CD8-positive, alpha-beta memory T cell (primary cell): ENCODE measurements at places on chromosomes 5 and 9.

DNA sequence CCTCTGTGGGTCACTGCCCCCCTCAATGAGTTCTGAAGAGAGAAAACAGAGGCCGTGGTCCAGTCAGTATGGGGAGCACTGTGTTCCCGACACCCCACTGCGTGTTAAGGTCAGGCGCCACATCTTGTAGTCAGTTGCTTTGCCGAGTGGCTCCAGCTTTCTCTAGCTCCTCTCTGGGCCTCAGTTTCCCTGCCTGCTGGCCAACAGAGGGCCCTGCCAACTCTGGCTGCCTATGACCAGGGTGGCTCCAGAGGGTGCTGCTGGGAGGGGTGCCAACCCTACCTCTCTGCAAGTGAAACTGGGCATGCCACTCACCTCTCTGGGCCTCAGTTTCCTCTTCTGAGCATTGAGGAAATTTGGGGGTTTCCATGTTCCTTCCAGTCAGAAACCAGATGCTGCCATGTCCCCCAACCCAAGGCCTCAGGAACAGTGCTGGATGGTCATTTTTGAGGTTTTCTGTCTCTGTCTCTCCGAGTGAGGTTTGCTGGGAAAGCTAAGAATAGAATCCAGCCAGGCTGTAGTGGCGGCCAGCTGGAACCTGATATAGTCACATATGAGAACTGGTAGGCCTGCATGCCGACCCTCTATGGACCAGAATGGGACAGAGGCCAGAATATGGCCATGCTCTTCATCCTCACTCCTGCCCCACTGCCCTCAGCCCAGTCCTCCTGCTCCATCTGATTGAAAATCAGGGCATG is 132.1 kb downstream of the PHF2 start:
- no peak for DNase-seq

- peak; percentile 27 for DNase-seq
Measured at GRCh38 chr9:127942216-127943010, 4.8 kb upstream of the DPM2 start.

DNA sequence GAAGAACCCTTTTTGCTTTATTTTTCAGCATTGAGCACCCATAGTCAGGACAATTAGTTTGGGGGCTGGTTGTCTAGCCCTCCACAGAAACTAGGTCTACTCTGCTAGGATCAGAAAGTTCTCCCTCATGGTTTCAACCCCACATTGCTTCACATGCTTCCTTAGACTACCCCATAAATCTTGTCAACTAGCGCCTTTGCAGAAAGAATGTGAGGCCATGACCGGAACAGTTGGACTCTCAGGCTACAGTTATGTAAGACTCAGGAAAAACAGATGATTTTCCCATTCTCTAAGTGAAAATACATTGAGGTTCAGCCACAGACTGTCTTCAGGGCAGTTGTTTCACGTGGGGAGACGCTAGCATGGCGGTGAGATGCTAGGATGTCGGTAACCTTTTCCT is 255.6 kb downstream of the NR3C1 start:
- DNase-seq = no peak

- DNase-seq = no peak
Measured at GRCh38 chr5:7844901-7845300, 6.0 kb downstream of the CFAP90 start.

GRCh38 chr9:134589748-134590147 is 51.9 kb upstream of the COL5A1 start:
- no peak for DNase-seq

DNA sequence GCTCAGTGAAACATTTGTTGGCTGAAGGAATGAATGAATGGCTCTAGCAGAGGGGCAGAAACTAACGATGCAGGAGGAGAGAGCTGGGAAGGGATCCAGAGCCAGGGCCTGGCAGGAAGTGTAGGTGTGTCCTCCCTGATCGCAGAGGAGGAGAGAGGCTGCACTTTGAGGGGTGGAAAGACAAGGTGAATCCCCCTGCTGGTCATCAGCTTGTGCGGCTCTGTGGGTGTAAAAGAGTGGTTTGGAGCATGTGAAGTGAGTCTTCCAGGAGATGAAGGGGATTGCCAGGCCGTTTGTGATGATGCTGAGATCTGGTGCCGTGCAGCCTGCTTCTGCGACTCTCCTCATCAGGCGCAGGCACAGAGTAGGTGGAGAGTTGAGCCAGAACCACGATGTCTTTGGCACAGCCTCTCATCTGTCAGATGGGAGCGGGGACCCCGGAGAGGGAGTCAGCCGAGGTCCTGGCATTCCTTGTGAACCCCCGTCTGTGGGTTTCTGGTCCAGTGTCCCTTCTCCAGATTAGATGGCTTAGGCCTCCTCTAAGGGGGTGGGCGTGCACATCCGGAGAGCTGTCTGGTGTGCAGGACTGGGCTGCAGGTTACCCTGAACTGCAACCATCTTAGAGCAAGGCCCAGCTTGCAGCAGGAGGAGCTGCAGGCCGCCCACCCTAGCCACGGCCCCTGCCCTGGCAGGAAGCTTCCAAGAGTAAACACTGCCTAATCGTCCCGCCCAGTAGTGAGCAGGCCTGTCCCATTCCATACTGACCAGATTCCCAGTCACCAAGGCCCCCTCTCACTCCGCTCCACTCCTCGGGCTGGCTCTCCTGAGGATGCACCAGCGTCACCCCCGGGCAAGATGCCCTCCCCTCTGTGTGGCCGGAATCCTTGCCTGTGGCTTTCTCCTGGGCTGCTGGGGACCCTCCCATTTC is at the start of gene ADAMTS13:
TSS of gene ADAMTS13 (plus strand) at position 753 of the 928 bp plus-strand sequence. CDS start at position 830, 77 bp downstream.
- peak; percentile 62 for DNase-seq

- peak; percentile 30 for DNase-seq
Measured at GRCh38 chr5:67156976-67157583, 39.5 kb downstream of the CD180 start.

DNA sequence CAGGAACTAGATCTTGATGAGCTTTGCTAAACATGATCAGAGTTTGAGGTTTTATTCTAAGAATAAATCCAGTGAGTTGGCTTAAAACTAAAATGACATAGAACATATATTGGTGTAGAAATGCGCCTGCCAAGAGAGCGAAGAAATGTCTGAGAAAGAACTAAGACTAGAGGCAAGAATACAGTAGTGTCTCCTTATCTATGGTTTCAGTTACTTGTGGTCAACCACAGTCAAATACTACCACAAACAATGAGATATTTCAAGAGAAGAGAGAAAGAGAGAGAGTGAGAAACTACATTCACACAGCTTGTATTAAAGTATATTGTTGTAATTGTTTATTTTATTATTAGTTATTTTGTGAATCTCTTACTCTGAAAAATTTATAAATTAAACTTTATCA is 254.4 kb upstream of the CDH10 start:
- DNase-seq = no peak

DNA sequence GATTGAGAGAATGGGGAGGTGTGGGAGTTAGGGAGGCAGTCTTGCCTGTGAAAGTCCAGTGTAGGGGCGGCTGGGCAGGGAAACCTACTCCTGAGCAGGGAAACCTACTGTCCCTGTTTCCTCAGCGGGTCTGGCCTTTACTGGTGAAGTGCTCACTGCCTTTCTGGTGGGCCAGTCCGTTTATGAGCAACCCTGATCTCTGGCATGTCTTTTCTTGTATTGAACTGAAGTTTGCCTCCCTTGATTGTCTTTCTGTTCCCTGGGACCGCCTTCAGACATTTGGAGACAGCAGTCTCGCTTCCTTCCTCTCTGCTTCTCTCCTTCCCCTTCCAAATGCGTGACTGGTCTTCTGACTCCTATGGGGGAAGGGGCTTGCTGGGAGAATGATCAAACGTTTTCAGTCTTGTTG is 2.9 kb downstream of the SNX18 start:
- no peak for DNase-seq

DNA sequence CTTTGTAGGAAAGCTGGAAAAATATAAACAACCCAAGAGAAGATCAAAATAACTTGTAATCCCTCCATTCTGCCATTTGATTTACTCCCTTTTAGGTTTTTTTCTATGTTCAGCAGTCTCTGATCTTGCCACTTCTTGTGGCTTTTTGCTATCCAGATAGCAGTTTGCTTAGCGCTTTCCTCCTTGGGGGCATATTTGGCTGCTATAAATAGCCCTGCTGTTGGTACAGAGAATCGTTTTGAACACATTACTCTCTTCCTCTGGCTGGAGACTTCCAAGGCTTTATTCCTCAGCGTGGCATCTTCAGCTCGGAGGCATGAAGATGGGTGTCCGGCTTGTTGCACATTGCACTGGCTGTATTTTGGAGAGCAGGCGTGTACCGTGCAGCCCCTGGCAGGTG is 38.6 kb downstream of the HMCN2 start:
- DNase-seq = no peak

DNA sequence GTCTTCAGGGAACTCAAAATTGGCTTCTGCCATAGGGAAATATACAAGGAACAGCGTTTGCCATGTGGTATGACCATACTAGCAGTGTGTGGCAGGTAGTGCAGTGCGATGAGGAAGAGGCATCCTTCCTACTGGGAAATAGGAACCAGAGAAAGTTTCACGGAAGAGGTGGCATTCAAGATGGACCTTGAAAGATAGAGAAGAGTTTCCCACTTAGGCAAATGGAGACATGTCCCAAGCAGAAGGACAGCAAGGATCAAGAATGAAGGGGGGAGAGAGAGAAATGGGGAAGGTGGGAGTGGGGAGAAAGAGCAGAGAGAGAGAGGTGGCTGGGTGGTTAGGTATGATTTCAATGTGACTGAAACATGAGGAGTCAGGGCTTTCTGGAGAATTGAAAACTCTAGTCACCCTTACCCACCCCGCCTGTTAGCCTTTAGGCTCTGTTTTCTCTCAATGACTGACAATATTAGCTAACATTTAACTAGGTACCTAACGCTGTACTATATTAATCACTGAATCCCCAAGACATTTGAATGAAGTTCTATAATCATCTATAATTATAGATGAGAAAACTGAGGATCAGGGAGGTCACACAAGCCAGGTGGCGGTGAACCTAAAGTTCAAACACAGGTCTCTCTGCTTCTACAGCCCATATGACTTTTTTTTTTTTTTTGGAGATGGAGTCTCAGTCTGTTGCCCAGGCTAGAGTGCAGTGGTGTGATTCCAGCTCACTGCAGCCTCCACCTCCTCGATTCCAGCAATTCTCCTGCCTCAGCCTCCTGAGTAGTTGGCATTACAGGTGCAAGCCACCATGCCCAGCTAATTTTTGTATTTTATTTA is 171.3 kb downstream of the NR3C1 start:
- no peak for DNase-seq

DNA sequence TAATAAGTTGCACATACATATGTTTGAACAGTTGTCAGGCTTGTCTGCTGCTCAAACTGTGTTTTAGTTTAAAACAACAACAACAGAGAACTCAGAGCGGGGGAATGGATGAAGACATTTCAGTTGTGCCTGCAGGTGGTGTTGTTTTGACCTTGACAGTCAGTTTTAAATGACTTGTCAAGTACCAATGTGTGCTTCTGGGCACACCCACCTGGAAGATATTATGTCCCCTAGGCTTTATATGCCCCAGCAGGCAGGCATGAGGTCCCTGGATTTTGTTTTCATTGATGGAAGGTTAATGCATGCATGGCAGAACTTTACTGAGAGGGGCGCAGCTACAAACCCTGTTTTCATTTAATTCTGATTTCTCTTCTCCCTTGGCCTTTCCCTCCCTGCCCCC is 84.6 kb downstream of the AOPEP start:
- no peak for DNase-seq

- DNase-seq = no peak
Measured at GRCh38 chr5:96322217-96322616, 110.8 kb downstream of the PCSK1 start.

GRCh38 chr9:134375011-134375390 is 48.7 kb downstream of the RXRA start:
- DNase-seq = no peak

DNA sequence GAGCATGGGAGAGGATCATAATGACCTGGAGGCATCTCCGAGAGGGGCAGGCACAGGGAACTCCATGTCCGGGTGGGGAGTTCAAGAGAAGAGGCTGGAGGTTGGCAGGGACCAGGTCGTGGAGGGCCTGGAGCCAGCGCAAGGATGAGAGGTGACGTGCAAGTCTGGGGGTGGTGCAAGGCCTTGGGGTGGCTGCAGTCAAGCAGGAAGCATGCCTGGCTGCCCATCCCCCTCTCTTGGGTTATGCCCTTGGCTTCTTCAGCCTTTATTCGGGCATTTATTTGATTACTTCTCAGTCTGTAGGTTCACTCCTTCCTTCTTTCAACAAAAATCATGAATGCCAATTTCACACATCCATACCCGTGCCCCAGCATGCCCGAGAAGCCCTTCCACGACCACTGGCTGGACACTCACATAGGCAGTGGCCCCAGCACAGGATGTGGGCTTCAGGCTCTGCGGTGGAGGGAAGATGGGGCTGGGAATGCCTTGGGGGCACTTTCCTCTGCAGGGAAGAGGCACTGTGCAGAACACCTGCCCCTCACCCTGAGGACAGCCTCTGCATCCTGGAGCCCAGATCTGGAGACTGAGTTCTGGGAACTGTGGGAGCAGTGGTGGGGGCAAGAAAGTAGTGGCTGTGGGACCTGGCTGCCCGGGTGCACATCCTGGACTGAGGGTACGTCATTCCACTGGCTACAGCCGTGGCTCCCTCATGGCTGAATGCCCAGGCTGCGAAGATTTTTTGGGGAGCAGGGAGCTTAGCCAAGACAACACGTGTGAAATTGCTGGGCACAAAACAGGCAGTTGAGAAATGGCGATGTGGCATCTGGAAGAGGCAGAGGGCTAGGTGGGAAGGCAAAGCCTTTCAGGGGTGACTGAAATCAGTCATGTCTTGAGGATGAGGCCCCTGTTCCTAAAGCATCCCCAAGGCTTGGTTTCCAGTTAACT is 38.6 kb downstream of the CRB2 start:
- DNase-seq = no peak

GRCh38 chr9:124574534-124575375 is 67.6 kb upstream of the NR5A1 start:
- no peak for DNase-seq

DNA sequence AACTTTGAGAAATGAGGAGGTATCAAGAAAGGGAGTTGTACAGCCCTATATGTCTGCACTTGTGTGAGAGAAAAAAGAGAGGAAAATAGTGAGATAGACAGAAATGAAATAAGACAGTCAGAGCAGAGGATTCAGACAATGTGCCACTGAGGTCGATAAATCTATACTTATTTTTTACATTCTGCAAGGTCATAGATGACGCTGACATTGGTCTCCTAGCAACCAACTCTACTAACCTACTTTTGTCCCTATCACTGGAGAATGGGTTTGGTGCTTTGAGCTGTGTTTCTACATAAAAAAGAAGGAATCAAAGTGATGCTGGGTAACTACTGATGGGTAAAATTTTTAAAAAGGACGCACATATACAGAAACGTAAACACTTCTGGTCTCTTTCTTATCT is 573.3 kb upstream of the RORB start:
- DNase-seq = no peak

DNA sequence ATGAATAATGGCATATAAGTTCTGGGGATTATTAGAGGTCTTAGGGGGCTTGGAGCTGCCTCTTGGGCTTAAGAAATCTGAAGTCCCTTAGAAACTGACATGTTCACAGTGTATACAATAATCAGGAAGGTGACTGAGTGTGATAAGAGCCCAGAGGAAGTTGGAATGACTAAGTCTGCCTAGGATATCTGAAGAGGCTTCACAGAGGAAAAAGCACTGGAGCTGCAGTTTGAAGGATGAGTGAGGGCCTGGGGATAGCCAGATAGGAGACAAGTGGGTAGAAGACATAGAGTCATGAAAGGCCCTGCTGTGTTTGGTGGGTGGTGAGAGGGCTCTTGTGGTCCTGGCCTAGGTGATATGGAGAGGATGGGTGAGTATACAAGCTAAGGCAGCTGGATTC is 8.8 kb downstream of the NEUROG1 start:
- DNase-seq = no peak
